Activated CD4-positive, alpha-beta T cell treated with anti-CD3 and anti-CD28 coated beads for 1 hour (primary cell): ENCODE measurements at places on chromosomes 13 and 19.

- DNase-seq: no peak
Observed at GRCh38 chr13:23743278-23744076, 145.7 kb downstream of the MIPEP start.

DNA sequence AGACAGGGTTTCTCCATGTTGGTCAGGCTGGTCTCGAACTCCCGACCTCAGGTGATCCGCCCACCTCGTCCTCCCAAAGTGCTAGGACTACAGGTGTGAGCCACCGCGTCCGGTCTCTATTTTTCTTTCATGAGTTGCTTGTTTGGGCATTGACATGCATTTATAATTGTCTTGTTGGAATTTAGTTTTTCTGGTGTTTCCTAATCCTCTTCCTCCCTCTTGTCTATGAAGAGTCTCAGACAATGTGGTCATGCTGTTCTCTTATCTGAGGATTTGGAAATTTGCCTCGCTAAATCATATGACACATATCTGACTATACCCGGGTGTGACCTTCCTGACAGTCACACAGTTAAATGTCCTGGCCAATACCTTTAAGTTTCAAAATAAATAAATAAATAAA lies 7.4 kb upstream of the CEACAM18 start:
- no peak for DNase-seq

DNA sequence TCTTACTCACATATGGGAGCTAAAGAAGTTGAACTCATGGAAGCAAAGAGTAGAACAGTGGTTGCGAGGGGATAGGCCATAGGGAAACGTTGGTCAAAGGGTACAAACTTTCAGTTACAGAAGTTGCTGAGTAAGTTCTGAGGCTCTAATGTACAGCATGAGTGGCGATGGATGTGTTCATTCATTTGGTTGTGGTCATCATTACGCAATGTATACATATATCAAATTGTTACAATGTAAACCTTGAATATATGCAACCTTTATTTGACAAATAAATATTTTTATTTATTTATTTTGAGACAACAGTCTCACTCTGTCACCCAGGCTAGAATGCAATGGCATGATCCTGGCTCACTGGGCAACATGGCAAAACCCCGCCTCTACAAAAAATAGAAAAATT lies 38.7 kb downstream of the ZIC5 start:
- no peak for DNase-seq

DNA sequence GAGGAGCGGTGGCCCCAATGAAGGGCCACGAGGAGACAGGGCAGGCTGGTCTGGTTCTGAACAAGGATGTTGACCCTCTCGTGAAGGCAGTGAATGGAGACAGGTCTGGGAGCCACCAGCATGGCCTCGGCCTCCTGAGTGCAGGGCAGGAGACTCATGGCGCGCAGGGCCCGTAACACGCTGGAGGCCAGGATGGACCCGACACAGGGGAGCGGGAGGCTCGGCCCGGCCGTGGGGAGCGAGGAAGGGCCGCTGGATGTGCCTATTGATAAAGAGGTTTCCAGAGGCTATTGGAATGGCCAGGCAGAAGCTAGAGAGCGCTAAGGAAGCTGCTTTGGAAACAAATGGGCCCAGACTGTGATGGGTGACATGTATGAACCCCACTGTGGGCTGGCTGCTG lies 132.5 kb downstream of the STK24 start:
- DNase-seq: no peak

DNA sequence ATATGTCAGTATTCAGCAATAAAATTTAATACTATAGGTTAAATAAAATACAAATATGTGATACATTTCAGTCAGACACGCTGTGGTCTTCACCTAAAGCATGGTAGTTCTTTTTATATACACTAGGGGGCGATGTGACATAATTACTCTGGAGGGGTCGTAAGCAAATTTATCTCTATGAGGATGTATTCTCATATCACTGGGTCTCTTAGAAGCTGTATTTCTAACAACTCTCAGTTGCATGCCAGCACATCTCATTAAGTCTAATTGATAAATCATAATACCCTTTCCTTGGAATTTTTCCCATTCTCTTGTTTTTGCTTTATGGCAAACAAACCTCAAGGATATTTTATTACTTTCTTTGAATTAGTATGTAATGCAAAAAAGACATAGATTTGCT lies 3.9 kb upstream of the PCDH17 start:
- no peak for DNase-seq

DNA sequence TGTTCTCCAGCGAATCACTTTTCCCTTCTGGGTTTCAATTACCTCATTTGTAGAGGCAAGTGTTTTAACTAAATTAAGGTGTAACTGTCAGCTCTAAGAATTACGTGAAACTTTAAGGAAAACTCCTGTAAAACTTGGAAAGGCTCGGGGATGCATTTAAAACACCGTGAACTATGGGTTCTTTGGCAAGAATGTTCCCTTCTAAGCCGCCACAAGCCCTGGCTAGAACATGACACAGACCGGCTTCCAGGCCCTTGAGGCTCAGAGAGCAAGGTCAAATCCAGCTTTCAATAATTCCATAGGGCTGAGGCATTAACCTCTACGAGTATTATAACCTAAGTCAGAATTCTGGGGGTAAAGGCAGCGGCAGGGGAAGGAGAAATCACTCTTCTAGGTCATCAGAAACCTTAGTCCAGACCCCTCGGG lies 685 bp downstream of the VWA8 start:
- DNase-seq: no peak
